ENCODE measurements at places on chromosomes 7 and 10.

DNA sequence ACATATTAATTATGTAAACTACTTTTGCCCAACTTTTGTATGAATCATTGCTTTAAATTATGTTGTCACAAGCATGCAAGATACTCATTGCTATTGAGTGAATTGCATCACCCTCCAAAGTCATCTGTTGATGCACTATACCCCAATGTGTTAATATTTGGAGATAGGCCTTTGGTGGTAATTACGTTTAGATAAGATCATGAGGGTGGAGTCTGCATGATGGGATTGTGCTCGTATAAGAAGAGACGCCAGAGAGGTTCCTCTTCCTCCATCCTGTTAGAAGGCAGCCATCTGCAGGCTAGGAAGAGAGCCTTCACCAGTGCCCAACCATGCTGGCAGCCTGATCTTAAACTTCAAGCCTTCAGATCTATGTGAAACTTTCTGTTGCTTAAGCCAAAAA lies 95.3 kb upstream of the MAGI2 start:
- DNase-seq: no peak

DNA sequence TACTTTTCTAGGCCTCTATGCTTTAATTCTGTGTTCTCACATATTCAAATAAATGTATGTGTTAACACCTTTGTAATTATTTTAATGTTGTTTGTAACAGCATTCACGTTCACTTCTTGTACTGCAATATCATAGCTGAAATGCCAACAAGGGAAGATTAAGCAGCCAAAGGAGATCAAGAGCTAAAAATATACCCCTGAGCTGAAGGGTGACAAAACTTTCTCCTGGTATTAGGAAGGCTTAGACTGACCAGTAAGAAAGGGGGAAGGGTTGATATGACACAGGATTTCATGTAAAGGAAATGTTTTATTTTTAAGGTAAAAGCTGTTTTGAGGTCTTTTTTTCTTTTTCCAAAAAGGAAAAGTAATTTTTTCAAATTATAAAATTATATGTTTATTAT lies 40.4 kb upstream of the VDAC2 start:
- no peak for DNase-seq

DNA sequence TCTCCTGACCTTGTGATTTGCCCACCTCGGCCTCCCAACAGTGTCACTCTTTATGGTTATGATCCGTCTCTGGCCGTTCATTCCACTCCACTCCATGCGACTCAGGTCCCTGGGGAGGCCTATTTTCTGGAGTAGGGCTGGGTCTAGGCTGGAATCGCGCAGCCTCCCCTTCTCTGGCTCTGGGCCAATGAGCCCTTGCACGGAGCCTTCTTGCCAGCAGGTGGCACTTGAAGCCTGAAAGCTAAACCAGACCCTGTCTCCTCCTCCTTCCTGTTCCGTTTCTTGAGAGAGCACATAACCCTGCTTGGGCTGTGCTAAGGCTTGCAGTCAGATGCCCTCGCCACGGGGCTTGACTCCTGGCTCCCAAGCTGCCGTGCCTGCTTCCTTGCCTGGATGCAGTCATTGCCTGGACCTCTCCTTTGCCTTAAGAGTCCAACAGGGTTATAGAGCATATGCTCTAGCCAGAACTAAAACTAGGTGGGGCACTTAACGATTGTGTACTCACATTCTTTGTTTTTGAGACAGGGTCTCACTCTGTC lies 9.6 kb upstream of the DNAJB12 start:
- DNase-seq: peak; percentile 71

- no peak for DNase-seq
Observed at GRCh38 chr7:138917771-138918170, 63.4 kb downstream of the KIAA1549 start.

GRCh38 chr7:114691605-114692004 lies 230.3 kb upstream of the MDFIC start:
- no peak for DNase-seq

GRCh38 chr7:128037880-128038619 lies 6.8 kb upstream of the LRRC4 start:
- DNase-seq: no peak

DNA sequence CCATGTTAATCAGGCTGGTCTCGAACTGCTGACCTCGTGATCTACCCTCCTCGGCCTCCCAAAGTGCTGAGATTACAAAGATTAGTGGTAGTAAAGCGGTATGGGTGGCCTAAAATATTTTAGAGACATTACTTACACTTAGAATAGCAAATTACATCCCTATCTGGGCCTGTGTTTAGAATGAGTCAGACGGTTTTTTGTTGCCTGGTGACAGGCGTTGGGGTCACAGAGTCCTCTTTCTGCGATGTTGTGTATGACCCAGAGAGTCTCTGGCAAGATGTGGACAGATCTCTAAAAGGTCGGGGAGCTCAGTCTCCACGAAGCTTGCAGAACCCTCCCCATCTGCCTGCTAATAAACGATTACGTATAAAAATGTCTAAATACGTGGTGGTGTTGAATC lies 39.6 kb upstream of the PRKCQ start:
- no peak for DNase-seq

- no peak for DNase-seq
Observed at GRCh38 chr10:3408603-3409365, 236.2 kb upstream of the PITRM1 start.

DNA sequence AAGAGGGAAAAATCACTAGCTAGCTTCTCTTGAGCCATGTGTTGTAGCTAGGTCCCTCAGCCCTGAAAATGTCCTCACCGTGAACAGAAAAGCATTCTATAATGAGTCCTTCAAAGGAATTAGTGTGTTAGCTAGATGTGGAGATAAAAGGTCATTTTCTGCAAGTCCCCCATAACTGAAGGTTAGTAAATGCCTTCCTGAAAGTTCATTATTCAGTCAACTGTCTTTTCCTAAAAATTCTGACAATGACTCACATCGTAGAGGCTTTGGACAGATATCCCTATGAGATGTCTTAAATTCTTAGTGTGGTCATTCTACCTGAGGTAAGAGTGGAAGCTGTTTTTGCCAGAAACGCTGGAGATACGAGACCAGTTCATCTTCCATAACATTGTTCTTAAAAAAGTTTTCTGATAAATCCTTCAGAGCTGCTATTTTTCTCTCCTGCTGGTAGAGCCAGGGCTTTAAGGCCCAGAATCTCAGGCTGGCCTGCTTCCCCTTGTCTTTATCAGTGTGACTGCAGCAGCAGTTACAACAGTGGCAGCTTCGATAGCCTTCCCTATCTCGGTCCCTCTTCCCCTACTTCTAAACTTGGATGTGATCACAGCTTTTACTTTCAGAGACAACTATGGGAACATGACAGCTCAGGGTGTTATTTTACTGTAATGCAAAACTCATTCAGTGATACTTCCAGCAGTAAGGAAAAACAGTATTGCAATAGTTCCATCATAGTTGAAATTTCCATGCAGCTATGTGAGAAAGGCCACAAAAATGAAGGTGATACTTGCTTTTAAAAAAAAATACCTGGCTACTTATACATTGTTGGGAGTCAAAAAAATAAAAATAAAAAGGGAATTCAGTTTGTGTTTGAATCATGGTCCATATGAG lies 37.3 kb upstream of the PRKAR2B start:
- no peak for DNase-seq

- DNase-seq: no peak
Observed at GRCh38 chr10:119517235-119518141, 25.0 kb downstream of the RGS10 start.

- DNase-seq: peak; percentile 36
Observed at GRCh38 chr7:157875230-157876179, 538.7 kb downstream of the DNAJB6 start.

GRCh38 chr10:52187521-52188258 lies 126.4 kb upstream of the DKK1 start:
- DNase-seq: no peak

GRCh38 chr7:143733876-143734275 lies 23.6 kb downstream of the CTAGE6 start:
- no peak for DNase-seq

All from activated CD8-positive, alpha-beta memory T cell treated with anti-CD3 and anti-CD28 coated beads for 1 hour (primary cell).